ENCODE measurements at places on chromosomes 3 and 15.
A peak's percentile ranks its signal among the peaks of the same experiment; 100 is the strongest.

- no peak for DNase-seq
Measured at GRCh38 chr15:50840520-50840919, 68.0 kb upstream of the AP4E1 start.

DNA sequence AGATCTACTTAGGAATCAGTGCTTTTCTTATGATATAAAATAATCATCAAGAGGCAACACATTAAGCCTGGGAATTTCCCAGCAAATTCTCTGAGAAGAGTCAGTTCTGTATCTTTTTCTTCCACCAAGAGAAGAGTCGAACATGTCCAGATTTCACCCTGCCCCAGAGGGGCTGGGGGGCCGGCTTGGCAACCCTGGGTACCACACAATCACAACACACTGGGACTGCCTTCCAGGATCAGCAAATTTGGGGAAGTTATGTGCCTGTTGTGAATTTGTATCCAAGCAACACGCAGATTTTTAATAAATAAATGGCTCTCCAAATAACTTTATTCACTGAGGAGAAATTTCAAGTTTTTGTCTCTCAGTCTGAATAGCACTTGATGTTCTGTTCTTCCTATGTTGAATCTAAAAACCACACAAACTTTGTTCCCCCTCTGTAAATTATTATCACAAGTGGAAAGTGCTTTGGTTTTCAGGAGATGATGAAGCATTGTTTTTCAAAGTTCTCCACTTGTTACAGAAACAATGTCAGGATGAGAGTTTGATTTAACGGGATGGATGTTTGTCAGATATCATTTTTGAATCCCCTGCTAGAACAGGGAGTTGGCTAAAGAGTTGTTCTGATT is 357.2 kb downstream of the ZNF385D start:
- DNase-seq: no peak

DNA sequence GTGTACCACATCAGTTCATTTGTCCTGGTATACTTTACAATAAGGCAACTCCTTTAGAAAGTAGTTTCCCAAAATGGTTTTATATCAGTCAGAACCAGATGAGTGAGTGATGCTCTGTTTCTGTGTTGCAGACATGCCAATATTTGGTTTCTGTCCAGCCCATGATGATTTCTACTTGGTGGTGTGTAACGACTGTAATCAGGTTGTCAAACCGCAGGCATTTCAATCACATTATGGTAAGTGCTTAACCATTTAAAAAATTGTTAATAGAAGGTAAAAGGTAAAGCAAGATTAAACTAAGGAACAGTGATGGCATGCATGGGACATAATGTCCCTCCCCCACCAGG is 40.0 kb upstream of the SCAANT1 start:
- no peak for DNase-seq

DNA sequence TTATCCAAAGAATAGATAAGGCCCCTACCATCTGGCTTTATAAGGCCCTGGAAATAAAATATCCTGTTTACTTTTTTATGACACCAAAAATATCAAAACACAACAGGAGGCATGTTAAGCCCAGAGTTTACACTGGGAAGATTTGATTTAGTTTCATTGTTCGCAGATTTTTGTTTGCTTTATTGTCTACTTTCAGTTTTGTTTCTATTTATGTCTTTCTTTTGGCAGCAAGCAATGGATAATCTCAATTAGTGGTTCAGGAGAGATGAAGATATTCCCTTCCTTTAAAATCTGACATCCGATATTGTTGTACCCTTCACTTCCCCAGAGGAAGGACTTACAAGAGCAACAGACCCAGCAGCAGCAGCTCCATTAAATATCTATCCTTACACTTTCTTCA is 249.4 kb upstream of the ARPP21 start:
- DNase-seq: no peak

- no peak for DNase-seq
Measured at GRCh38 chr3:88991496-88991895, 115.9 kb upstream of the EPHA3 start.

- DNase-seq: no peak
Measured at GRCh38 chr3:124333931-124334640, 342.2 kb upstream of the ROPN1 start.

- no peak for DNase-seq
Measured at GRCh38 chr3:66751842-66752241, 246.3 kb upstream of the KBTBD8 start.

- peak; percentile 29 for DNase-seq
Measured at GRCh38 chr3:51718547-51719409, 11.9 kb downstream of the GRM2 start.

DNA sequence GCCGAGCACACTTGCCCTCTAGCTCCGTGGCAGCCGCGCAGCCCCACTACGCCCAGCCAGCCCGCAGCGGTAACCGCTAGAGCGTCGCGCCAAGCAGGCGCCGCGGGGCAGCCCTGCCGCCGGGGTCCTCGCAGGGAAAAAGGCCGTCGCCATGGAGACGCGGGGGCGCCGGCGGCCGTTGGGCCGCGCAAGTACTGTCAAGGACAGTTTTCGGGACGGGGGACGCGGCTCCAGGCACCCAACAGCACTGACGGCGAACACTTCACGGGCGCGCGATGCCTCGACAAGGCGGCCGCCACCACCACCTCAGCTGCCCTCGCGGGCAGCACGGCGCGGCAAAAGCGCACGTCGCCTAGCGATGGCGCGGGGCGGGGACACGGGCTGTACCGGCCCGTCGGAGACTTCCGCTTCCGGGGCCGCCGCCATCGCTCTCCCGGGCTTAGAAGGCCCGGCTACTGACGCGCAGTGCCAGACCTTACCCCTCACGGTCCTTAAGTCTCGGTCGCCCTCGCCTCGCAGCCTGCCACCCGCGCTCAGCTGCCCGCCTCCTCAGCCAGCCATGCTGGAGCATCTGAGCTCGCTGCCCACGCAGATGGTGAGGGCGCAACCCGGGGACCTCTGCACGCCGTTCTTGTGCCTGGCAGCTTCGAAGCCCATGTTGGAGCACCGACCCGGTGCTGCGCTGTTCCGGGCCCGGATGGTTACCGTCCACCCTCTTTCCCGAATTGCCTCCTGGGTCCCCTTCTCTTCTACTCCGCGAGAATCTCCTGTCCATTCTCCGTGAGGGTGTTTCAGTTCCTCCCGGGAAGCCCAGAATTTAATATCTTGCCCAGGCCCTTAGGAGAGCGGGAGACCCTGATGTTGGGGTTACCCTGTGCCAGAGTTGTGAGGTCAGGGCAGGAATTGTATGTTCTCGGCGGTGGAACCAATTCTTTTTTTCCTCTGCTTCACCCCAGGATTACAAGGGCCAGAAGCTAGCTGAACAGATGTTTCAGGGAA is at the start of the genes GLT8D1 and SPCS1:
TSS of gene GLT8D1 (minus strand) at position 104 of the 999 bp plus-strand sequence. CDS start 5,331 bp downstream, outside the sequence.
TSS of gene SPCS1 (plus strand) at position 419 of the 999 bp plus-strand sequence. CDS start at position 560, 141 bp downstream.
- peak; percentile 74 for DNase-seq

- no peak for DNase-seq
Measured at GRCh38 chr15:36407647-36408046, 171.8 kb upstream of the CDIN1 start.

DNA sequence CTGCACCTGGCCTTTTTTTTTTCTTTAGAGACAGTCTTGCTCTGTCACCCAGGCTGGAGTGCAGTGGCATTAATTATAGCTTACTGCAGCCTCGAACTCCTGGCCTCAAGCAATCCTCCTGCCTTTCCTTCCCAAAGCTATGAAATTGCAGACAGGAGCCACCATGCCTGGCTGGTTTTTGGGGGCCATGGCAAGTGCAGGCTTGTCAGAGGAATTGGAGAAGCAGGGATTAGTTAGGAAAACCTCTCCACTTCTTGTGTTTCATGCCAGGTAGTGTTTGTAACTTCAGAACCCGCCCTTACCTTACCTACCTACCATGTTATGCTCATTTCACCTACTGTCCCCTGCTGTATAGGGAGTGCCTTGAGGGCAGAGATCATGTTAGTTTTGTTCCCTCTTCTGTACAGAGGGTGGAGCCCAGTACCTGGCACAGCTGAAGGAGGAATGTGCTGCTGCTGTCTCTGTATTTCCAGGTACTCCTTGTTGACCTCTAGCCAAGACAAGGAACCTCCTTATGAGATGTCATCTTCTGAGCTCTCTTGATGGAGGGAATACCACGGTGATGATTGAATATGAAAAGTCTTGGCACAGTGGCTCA is 43.8 kb downstream of the TRAK1 start:
- DNase-seq: no peak

- DNase-seq: no peak
Measured at GRCh38 chr3:138426211-138426610, 8.2 kb upstream of the ESYT3 start.

DNA sequence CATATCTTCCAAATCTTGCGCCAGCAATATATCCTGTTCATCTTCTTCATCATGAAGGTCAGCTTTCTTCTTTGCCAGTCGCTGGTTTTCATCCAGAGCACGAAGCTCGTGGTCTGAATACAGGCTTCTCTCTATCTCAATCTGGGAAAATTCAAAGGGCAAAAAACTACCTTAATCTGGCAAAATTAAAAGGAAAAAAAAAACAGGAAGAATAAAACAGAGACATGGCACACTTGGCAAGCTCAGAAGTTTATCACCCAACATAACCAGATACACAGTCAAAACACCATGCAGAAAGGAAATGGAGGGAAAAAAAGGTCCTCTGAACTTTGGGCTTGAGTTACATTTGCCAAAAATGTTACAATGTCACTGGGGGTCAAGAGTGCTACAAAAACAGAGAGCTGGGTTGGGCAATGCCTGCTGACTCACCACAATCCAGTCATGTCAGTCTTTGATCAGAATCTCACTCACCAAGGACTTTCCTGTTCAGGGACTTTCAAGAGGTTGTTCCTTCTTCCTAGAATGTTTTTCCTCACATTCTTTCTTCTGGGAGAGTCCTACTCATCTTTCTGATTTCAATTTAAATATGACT is 1.5 kb downstream of the MRPL46 start:
- no peak for DNase-seq

- DNase-seq: no peak
Measured at GRCh38 chr15:83449250-83449671, 2.1 kb downstream of the SH3GL3 start.

GRCh38 chr3:22671848-22672247 is 531.3 kb upstream of the UBE2E2 start:
- DNase-seq: no peak

- no peak for DNase-seq
Measured at GRCh38 chr3:191336833-191337232, 6.5 kb upstream of the UTS2B start.

- DNase-seq: no peak
Measured at GRCh38 chr3:72345980-72346379, 502.3 kb downstream of the SHQ1 start.

DNA sequence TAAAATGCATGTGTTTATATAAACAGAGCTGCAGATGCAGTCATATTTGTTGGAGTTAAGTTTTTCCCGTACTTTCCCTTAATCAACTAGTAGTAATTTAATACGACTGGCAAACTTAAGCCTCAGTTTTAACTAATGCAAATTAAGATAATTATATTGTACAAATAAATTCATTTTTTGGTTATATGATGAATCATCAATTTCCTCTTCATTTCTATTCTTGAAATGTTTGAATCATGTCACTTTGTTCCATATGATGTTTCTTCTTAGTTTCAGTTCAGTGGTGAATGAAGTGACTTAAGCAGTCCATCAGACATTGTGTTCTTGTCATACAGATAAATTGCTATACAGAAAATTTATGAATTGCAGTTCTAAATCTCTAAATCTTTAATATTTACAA is 1361.2 kb upstream of the EPHA6 start:
- no peak for DNase-seq

- no peak for DNase-seq
Measured at GRCh38 chr3:134709561-134710312, 58.9 kb upstream of the KY start.

DNA sequence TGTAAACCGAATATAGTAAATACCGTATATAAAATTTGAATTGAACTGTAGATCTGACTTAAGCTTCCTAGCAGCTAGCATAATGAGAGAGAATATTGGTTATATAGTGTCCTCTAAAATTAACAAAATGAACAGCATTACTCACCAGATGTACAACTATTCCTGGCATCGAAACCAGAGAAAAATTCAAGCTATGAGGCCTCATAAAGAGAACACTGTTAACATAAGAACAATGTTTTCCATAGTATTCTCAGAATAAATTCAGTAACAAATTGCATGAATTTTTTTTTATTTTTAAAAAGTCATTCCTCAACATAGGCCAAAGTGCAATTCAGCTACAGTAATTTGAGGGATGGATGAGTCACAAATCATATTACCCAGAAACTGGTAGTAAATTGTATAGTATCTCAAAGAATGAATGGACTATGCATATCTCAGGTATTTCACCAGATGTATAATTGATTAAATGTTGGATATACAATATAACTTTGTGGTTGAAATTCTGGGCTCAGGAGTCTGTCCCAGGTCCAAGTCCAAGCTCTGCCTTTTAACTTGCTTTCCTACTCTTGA is 5.0 kb downstream of the TMEM207 start:
- DNase-seq: no peak

DNA sequence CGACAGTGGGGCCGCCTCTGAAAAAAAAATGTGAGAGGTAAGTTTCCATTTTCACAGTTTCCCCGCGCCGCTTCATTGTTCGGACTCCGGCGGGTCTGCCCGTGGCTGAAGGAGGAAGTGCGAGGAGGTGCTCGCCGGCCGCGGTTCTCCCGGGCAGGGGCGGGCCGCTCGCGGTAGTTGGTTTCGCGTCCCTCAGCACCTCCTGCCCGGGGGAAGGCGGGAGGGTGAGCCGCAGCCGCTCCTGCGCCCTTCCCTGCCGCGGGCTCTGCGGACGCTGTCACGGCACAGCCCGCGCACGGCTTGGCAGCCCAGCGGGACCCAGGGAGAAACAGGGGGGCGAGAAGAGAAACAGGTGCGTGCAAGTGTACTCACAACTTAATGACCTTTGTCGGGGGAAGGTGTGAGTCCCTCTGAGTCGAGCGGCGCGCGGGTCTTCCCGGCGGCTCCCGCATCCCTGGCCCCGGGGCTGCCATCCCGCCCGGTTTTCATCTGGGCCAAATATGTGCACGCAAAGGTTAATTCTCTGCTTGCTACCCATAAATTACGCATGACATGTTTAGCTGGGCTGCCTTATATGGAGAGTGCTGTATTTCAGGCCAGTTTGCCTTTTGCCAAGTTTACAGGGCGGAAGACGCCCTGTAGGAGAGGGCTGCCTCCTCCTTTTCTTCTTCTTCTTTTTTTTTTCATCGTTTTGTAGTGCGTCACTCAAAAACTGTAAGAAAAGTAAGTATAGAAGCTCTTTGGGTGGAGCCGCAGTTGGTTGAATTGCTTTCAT is 514 bp downstream of the MBNL1 start:
- no peak for DNase-seq

DNA sequence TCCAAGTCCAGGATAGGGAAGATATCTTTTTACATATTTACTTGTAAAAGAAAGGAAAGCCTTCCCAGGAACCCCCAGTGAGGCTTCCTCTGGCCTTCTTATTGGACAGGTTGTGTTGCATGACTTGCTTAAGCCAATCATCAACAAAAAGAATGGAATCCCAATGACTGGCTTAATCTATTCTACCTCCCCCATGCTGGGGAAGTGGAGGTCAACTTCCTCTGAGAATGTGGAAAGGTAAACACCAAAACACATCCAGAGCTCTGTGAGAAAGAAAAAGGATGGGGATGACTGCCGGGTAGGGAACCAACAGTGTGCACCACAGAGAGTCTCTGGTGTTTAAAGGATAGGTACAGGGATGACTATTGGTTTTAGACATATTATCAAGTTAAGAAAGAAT is 25.1 kb downstream of the TNIK start:
- DNase-seq: no peak

- no peak for DNase-seq
Measured at GRCh38 chr3:9110802-9111201, 138.6 kb downstream of the SRGAP3 start.
